ENCODE measurements at places on chromosomes 16 and 17.

GRCh38 chr16:23607726-23608125 lies 11.6 kb upstream of the NDUFAB1 start:
- DNase-seq, result no peak

DNA sequence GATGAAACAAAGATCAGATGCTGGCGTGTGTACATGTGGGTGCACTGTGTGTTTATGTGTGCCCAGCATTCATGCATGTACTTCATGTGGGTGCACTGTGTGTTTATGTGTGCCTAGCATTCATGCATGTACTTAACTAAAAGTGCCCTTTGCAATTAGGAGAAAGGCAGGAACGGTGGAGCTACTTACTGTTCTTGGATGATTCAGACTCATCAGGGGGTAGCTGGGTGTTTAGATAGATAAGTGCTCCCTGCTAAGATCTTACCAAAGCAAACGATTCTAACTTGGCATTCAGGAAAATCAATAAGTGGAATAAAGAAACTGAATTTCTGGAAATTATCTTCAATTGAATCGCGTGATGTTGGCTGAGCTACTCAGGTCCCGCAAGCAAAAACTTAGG lies 8.6 kb upstream of the MYH2 start:
- no peak for DNase-seq

GRCh38 chr16:3212567-3212966 lies 22.4 kb downstream of the ZNF200 start:
- no peak for DNase-seq

DNA sequence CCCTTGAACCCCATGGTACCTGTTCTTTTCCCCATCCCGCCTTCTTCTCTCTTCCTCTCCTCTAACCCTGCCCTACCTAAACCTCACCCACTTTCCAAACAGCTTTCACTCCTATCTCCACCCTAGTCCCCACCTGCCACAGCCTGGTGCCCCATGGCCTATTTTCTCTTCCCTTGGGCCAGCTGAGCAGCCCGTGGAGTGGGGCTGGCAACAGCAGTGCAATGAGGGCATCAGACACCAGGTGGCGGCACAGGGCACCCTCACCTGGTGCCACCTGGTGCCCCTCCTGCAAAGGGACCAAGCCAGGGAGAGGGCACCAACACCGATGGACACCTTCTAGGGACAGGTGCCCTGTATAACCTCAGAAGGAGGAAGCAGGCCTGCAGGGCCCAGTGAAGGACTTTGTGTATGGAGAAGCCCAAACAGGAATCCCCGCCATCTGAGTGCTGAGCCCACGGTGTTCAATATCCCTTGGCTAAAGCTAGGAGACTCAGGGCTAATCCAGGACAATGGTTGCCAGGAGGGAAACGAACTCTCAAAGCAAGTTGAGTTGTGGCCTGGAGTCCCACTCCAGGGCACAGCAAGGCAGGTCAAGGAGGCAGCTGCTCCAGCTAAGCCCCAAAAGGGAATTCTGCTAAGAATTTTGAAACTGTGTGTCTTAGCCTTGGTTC lies 4.0 kb upstream of the ABCC3 start:
- DNase-seq, result no peak

- DNase-seq, result no peak
Measured at GRCh38 chr17:35618628-35619027, 31.5 kb downstream of the AP2B1 start.

DNA sequence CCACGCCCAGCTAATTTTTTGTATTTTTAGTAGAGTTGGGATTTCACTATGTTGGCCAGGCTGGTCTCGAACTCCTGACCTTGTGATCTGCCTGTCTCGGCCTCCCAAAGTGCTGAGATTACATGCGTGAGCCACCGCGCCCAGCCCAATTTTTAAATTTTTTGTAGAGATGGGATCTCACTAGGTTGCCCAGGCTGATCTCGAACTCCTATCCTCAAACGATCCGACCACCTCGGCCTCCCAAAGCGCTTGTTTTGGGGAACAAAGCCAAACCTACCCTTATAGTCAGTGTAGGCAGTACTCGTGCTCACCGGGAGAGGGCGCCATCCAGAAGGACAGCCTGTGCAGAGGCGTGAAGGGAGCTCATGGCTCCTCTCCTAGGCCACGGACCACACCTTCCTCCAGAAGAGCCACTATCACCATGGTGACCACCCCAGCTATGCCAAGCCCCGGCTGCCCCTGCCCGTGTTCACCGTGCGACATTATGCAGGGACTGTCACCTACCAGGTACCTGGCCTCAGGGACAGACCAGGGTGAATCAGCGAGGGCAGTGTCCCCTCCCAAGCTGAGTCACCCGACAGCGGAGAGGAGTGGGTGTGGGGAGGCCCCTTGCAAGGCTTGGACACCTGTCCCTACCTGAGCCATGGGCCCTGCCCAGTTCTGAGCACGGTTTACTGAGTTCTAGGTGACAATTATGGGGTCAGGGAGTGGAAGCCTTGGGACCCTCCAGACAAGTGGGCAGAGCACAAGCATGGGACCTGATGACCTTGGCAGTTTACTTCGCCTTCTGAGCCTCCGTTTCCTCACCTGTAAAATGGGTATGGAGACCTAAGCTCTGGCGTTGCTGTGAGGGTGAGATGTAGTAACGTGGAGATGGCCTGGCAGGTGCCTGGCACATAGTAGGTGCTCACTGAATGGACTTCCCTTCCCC lies 13.7 kb downstream of the MYO15B start:
- peak; percentile 56 for DNase-seq

DNA sequence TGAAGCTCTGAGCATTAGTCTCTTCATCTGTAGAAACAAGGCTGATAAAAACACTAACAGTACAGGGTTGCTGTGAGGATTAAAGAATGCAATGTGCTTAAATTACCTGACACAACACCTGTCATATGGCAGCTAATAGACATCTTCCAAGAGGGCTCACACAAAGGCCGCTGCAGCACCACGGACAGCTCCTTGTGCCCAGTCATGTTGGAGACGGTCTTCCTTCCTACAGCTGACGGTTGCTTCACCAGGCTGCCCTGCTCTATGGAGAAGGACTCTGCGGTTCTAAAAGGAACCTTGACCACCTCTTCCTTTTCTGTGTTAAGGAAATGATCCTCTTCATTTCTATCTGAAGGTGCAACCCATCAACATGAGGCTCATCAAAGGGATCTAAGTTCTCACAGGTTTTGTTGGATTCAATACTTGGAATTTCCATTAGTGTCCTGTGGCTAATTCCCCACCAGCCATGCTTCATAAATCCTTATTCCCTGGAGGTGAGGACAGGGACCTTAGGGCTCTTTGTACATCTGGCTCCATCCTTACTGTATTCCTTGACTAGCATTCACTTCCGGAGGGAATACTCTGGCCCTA lies 138.9 kb upstream of the CES5A start:
- DNase-seq, result no peak

GRCh38 chr16:20411055-20411454 lies 1.7 kb downstream of the ACSM5 start:
- DNase-seq, result no peak

GRCh38 chr17:35345445-35345925 lies 27.9 kb downstream of the SLFN11 start:
- no peak for DNase-seq

- DNase-seq, result no peak
Measured at GRCh38 chr17:73268582-73269328, 7.1 kb upstream of the CPSF4L start.

DNA sequence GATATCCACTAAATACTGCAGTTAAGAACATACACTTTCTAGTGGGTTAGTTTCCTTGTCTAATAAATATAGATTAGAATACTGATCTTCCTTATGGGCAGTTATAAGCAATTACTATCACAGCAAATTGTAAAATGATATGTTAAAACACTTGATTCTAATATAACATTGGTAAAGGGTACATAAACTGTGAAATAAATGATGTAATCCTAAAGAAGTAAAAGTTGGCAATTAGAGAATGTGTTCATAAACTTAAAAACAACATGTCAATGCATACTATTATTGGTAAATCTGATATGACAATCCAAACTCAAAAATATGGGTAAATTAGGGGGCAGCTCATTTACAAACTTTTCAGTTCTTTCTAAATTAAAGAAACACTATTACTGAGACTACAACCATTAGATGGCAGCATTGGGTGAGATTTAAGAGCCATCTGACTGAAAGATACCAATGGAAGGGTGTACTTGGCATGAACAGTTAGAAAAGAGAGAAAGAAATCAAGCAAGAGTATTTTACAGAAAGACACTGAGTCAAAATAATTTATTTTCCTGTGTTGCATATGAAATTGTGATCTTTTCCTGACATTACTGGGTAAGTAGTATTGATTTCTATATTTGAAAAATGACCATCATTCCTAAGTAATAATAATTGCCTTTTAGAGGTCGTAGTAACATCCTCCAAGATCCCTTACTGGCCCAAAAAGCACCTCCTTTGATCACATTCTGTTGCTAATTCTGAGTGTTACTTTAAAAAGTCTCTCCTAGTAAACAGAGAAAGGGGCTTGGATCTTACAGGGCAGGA lies 119.6 kb downstream of the SPAG9 start:
- no peak for DNase-seq

- no peak for DNase-seq
Measured at GRCh38 chr16:81932668-81933067, 78.6 kb downstream of the SDR42E1 start.

- no peak for DNase-seq
Measured at GRCh38 chr16:10405386-10405939, 19.6 kb downstream of the ATF7IP2 start.

DNA sequence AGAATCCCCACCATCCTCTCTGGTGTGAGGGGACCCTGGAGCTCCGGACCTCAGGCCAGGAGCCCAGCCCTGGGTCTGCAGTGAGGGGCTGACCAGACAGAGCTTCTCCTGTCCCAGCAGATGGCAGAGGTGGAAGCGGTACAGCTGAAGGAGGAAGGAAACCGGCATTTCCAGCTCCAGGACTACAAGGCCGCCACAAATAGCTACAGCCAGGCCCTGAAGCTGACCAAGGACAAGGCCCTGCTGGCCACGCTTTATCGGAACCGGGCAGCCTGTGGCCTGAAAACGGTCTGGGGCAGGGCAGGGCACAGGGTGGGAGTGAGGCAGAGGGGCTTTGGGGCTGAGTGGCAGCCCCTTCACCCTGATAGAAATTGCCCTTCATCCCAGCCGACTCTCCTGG lies 527 bp downstream of the UNC45B start:
- no peak for DNase-seq

DNA sequence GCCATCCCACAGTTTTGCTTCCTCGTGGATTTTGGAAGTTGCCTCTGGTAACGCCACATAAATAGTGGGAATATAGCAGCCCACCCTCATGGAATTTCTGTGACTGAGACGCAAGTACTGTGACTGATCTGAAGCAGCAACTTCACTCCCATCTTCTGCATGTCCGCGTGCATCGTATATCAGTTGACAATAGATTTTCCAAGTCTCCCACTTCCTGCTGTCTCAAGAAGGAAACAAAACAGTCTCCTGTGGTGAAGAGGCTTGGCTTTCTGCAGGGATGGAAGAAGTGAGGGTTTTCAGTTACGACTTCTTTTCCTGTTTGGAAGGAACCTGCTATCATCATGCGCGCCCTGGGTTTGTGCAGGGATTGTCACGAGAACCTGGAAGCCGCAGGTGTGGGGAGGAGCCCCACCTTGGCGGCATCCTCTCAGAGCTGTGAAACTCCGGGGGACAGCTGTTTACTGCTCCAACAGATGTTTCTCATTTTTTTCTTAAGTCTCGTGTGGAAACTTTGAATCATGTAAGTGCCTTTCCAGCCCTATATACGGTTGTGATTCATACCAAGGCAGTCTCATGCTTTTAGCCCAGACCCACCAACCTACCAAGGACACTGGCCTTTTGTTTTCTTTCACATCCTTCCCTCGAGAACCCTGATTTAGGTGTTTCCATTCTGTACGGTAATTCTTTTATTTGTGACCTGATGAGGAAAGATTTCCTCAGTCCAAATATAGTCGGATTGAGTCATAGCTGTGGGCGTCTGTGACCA lies 57.5 kb downstream of the WIPI1 start:
- no peak for DNase-seq

- DNase-seq, result no peak
Measured at GRCh38 chr16:63442246-63442645, 1406.0 kb upstream of the CDH8 start.

- DNase-seq, result no peak
Measured at GRCh38 chr16:4723071-4723767, 10.9 kb downstream of the ANKS3 start.

GRCh38 chr16:58036943-58037342 lies 11.4 kb downstream of the MMP15 start:
- no peak for DNase-seq

DNA sequence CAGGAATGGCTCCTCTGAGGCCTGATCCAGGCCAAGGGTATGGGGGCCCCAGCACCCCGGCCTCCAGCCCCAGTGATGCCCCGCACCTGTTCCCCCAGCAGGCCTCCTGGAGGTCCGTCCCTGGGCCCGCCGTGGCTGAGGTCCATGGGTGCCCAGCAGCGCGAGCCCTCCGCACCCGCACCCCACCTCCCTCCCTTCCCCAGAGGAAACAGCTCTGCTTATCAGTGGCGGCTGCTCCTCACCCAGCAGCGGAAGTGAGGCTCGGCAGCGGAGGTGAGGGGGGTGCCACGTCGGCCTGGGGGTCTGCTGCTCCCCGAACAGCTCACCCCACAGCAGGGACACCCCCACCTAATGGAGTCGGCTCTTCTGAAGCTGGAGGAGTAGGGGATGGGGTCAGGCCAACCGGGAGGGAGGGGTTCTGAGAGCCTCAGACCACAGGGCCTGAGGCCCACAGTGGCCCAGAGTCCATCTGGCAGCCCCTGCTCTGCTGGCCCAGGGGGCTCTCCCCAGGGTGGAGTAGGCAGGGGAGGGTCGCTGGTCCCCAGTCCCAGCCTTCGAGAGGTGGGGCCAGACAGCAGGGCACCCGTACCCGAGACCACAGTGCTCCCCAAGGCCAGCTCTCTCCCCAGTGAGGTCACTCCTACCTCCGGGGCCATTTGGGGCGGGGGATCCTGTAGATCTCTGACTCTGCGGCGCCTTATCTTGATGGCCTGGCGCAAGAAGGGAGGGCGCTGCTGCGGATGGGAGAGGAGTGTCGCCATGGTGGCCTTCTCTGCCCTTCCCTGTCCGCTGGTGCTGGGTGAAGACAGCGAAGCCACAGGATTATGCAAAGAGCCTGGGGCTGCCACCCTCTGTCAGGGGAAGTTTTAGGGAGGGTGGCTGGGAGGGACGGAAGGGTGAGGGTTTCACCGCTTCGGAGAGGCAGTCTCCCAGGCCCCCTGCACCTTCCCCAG lies at the start of gene UNC13D:
Gene UNC13D, minus strand, starts transcription at position 828 of the 953 bp plus-strand sequence. Its CDS starts 67 bp downstream, at position 761.
- DNase-seq, result no peak

- no peak for DNase-seq
Measured at GRCh38 chr16:56915336-56916119, 16.4 kb upstream of the HERPUD1 start.

DNA sequence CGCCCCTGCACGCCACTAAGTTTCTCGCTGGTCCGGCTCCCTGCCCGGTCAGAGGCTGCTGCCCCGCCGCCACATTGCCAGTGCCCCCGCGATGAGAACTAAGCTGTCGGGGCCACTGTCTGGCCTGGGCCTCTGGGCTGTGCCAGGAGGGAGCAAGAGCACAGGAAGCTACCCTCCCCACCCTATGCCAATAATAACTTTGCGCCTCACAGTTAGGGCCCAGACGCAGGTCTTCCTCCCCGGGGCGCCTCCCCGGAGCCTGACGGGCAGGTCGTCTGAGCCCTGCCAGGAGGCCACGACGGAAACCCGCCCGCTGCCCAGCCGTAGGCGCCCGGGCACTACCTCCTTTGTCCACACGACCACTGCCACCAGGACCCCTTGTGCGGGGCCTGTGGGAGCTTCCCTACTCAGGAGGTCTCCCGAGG lies 1.5 kb downstream of the ZFPM1 start:
- no peak for DNase-seq

GRCh38 chr16:71919035-71919434 lies 23.7 kb downstream of the IST1 start:
- DNase-seq, result no peak
